ENCODE measurements at places on chromosomes 6 and 20. TPM values are rescaled to one million over a fixed set of nuclear protein-coding genes. Genes with fewer than 3 reads are reported as not detected.
A peak's percentile ranks its signal among the peaks of the same experiment; 100 is the strongest.

DNA sequence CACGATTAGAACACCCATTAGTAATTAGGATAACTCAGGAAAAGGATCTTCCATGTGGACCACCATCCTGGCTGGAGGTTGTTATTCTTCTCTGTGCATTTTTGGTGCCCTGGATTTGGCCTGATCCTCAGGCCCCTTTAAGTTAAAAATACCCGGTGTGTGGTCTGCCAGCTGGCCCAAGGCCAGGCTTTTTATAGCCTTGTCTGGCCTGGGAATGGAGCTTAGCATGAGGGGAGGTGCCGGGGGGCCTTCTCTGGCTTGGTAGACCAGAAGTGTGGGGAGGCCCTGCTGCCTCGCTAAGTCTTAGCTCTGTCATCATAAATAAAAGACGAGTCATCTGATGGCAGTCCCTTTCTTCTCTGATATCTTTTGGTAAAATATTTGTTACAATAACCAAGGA lies 71.4 kb downstream of the ARID1B start:
- DNase-seq, result no peak

- peak; percentile 56 for DNase-seq
These were observed 128.6 kb upstream of the FAM83B start for GRCh38 chr6:54717849-54718455.

DNA sequence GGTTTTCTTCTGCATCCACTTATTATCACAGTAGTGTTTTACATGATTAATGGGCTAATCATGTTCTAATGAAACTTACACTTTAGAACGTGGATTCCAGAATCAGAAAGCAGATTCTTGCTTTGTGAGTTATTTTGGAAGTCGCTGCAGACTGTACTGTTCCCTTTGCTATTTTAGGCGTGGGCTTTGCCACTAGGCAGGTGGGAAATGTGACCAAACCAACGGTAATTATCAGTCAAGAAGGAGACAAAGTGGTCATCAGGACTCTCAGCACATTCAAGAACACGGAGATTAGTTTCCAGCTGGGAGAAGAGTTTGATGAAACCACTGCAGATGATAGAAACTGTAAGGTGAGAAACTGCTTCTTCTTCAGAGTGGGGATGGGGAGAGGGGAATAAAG lies 598 bp downstream of the FABP7 start:
- no peak for DNase-seq

Gene GTSF1L
- total RNA-seq, result not detected

DNA sequence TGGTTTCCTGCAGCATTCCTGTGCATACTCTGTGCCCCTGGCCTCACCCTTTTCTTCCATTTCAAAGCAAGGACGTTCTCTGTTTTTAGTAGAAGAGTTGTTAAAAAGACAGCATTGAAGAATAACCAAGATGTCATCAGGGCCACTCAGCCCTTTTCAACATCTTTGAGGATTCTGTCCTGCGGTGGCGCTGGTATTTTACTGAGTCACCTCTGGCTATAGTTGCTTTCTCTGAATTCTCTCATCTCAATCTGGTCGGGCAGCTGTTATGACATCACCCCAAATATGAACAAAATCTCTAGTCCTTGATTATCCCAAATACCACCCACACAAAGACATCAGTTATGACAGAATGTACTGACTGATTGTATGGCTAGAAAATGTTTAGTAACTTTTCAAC lies 204.2 kb downstream of the GRIK2 start:
- DNase-seq, result no peak

DNA sequence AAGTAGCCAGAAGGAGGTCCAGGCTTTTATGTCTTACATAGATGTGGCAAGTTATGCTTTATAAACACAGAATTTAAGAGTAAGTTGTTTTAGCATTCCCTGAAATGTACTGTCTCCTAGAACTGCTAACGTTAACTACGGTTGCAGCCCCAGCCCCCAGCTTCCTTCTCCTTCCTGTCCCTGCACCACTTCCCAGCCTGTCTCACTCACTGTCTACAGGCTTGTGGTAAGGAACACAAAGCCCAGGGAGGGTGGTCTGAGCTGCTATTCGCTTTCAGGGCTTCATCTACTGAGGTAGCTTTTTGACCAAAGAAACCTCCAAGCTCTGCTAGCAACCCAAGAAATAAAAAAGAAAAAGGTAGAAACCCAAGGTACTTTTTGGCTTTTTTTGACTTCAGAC lies 35.9 kb downstream of the PCSK2 start:
- DNase-seq, result no peak

DNA sequence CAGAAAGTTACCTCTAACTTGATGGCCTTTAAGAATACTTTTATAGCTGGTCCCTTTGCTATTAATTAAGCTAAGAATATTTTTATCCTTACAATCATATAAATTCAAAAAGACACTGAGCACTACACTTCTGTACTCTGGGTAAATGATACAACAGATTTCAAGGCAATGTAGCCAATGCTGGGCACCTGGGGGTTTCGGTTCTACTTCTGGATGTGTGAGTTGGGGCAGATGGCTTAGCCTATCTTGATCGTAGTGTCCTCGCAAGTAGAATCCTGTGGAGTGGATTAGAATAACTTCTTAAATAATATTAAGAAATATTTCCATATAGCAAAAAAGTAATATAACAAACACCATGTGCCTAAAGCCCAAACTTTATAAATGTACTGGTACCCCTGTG lies 96.9 kb upstream of the NT5E start:
- no peak for DNase-seq

GRCh38 chr20:58714340-58714922 lies 21.8 kb downstream of the NPEPL1 start:
- no peak for DNase-seq

DNA sequence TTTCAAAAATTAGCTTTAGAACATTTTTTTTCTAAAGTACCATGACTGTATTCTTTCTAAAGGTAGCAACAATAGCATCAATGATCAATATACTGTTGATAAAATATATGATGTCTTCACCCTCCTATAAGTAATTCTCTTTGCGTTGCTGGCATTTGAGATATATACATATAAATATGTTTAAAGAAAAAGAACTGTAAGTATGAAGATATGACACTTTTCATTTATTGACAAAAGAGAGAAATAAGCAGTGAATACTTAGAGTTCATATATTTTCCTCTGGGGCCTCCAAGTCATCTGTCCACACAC lies 49.4 kb upstream of the SCGN start:
- no peak for DNase-seq

DNA sequence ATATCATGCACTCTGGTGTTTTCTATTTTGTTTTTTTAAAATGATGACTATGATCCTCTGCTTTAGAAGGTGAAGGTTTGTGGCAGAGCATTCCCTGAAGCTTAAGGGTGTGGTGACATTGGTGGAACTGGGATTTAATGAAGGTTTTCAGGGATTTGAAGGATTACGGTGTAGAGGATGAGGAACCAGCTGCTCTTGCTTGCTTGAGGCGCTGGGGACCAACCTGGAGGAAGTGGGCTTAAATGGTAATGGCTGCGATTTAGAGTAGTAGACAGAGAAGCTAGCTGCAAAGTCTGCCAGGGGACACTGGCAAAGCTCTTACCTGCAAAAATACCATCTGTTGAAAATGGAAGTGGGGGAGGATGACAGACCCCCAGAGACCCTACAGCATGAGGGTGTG lies 241.8 kb downstream of the CLIC5 start:
- DNase-seq, result no peak

DNA sequence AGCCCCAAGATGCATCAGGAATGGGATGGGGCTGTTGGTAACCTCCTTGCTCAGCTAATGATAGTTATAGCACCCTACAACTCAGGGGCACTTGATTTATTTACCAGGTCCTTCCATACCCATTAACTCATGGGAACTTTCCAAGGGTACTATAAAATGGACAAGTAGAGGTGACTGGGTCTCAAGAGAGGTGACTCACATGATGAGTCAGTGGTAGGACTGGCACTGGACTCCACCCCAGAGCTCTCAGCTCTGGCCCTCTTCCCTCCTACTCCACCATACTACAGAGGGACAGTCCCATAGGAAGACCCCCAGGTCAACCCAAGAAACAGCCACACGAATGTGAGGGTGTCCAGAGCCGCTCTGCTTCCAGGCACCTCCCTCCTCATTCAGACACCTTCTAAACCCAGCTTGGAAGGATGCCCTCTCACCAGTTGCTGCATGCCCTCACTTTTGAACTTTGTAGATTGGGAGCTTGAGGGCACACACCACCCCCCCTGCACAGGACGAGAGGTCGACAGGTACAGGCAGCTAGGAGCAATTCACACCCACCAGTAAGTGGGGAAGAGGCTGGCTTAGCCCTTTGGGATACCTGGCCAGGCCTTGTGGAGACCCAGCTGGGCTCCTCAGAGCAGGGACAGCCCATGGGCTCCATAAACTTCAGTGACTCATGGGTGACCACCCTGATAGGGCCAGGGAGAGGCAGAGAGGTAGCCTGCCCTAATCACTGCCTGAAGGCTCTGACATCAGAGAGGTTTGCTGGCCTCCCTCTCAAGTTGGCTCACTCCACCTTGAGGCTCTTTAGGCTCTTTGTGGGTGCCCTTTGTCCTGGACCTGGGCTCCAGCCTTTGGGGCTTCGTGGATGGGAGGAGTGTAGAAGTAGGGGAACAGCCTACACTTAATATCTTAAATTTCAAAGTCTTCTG lies 81.6 kb upstream of the MLN start:
- peak; percentile 81 for DNase-seq

DNA sequence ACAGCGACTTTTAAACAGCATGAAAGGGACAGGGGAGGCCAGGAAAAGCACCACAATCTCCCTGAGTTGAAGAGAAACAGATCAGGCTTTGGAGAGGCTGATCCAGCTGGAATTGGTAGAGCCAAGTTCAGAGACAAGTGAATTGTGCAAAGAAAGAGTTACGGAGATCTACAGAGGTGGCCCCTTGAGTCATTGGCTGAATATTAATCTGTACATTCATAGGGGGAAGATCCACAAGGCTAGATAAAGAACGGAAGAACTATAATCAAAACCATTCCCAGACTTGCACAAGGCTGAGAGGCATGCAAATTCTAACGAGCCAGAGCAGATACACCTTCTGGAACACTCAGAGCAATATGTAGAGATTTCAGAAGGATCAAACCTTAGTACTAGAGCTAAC lies 14.2 kb upstream of the FOXQ1 start:
- DNase-seq, result peak; percentile 49

GRCh38 chr6:67630146-67630545 lies 1004.9 kb upstream of the ADGRB3 start:
- DNase-seq, result peak; percentile 75

DNA sequence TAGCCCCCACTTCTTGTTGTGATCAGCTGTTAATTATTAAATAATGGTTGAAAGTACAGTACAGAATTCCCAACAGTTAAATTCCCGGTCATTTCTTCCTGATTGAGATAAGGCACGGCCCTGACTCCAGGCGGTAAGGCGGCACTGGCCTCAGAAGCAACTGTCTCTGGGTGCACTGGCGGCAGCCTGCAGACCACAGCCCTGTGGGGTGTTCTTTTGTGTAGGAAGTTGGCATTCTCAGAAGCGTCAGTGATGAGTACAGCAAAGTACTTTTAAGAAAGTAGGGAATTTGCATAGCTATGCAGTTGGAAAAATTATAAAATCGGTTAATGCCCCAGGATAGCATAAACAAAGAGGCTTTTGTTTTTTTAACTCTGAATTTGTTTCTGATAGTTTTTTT lies 50.5 kb downstream of the SAMD5 start:
- peak; percentile 44 for DNase-seq

Gene PEDS1
- total RNA-seq, result 19.4 TPM

GRCh38 chr6:158605266-158605878 lies 39.2 kb downstream of the DYNLT1 start:
- peak; percentile 75 for DNase-seq

GRCh38 chr6:84107495-84107894 lies 73.9 kb downstream of the MRAP2 start:
- DNase-seq, result no peak

- no peak for DNase-seq
These were observed 26.0 kb downstream of the KCNQ2 start for GRCh38 chr20:63446216-63447024.

DNA sequence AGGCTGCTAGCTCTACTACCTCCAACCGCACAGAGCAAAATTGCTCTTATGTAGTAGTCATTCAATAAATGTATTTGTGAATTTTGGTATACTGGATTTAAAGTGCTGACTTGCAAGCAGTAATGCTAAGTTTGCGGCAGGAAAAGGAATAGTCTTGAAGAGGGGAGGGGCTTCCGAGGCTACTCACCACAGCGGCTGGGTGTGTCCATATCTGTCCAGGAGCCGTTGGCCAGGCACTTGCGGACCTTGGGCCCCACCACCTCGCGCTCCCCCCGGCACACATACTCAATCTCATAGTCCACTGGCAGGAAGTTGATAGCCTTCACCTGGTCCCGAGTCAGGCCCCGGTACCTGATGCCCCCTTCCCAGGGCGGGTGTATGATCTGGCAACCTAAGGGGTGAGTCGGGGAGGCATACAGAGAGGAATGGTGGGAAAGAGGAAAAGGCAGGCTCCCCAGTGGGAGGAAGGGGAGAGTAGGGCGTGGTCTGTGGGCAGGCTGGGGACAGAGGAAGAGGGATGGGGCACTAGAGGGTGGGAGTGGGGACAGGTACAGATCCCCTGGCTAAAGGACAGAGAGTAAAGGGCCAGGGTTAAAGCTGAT lies 1.7 kb downstream of the GABBR1 start:
- no peak for DNase-seq

Gene SLC39A7
- 108 TPM for total RNA-seq

DNA sequence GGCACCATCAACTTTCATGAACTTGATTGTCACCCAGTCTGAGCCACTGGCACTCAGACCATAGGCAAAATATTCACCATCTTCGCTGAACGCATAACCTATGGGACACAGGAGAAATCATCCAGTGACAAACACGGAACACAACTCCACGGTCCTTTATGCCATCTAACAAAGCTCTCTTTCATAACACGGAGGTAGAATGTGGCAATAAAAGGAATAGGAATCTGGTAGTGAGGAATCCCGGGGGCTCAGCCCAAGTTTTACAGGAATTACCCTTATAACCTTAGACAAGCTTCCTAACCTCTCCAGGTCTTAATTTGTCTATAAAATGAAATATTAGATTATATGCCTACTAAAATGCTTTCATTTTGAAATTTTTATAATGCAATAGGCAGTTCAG lies 29.4 kb downstream of the PREP start:
- no peak for DNase-seq

DNA sequence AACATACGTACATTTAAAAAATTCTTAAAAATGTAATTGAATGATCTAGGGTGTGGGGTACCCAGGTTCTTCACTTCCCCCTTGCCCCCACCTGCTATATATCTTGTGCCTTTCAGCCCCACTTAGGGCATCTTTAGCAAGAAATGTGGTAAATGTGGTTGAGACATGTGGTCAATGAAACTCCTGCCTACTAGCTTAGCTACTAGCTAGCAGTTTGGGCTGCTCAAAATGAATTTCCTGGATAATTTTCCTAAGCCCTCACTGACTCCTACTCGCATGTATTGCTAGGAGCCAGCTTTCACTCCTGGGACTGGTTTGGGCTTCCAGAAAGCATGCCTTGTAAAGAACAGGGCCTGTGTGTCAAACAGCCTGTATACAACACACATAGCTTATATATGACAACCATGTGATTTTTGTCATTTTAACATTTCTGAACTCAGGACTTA lies 257.3 kb downstream of the ATXN1 start:
- no peak for DNase-seq

Gene HMGN4
- total RNA-seq, result 119 TPM

GRCh38 chr6:42368181-42368580 lies 83.5 kb downstream of the TRERF1 start:
- DNase-seq, result no peak

Gene FITM2
- total RNA-seq, result 4.5 TPM

Gene ANKEF1
- 5.2 TPM for total RNA-seq

Gene MARCKS
- total RNA-seq, result 74.0 TPM

Data from renal cortical epithelial cell (primary cell).